Thyroid gland (tissue), 4 donors: ENCODE measurements at places on chromosomes 2 and 18. TPM values are rescaled to one million over a fixed set of nuclear protein-coding genes. Genes with fewer than 3 reads are reported as not detected.

CCDC178 gene
- 3.1 TPM for total RNA-seq

SPATA3 gene
- total RNA-seq = not detected

GRCh38 chr2:7672685-7673071, 755.5 kb downstream of the RNF144A start:
- H3K36me3 ChIP-seq = no peaks in the 10 kb centered on the region
- H3K4me1 ChIP-seq = no peaks in the 10 kb centered on the region
- no peak overlapping the region for H3K27ac ChIP-seq
- H3K27me3 ChIP-seq = no peaks in the 10 kb centered on the region
- no peak overlapping the region for H3K4me3 ChIP-seq

DNA sequence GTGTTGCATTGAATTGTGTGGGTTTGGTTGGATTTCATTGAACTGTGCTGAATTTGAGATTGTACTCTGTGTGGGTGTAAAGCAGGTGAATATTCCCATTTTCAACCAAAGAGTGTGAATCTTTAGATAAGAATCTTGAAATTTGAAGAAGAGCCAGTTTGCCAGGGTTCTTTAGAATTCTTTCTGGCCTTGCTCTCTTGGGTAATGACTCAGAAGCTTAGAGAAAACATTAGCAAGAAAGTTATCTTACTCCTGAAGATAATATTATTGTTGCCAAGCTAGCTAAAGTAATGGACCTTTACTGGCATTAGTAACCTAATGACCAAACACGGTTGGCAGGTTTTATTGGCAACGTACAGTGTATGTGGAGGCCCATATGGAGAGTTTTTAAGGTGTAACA, 46.4 kb upstream of the SIX3 start:
- no peaks in the 10 kb centered on the region for H3K4me1 ChIP-seq
- no peaks in the 10 kb centered on the region for H3K27me3 ChIP-seq
- H3K36me3 ChIP-seq = no peaks in the 10 kb centered on the region
- DNase-seq = no peak
- no peak overlapping the region for H3K27ac ChIP-seq

GRCh38 chr2:27527182-27527581, 30.5 kb downstream of the GCKR start:
- H3K36me3 ChIP-seq = no peaks in the 10 kb centered on the region
- DNase-seq = no peak
- H3K27me3 ChIP-seq = no peaks in the 10 kb centered on the region
- no peaks in the 10 kb centered on the region for H3K4me1 ChIP-seq
- no peak overlapping the region for H3K4me3 ChIP-seq

FLACC1 gene
- total RNA-seq = 2.3 TPM

C2orf78 gene
- total RNA-seq = not detected

BABAM2 gene
- 33.2 TPM for total RNA-seq

- H3K4me3 ChIP-seq = no peak overlapping the region
- H3K4me1 ChIP-seq = no peaks in the 10 kb centered on the region
- no peaks in the 10 kb centered on the region for H3K36me3 ChIP-seq
- H3K27me3 ChIP-seq = no peaks in the 10 kb centered on the region
- H3K27ac ChIP-seq = no peak overlapping the region
- no peak for DNase-seq
Observed at GRCh38 chr2:58845011-58845410, 603.9 kb upstream of the FANCL start.

DNA sequence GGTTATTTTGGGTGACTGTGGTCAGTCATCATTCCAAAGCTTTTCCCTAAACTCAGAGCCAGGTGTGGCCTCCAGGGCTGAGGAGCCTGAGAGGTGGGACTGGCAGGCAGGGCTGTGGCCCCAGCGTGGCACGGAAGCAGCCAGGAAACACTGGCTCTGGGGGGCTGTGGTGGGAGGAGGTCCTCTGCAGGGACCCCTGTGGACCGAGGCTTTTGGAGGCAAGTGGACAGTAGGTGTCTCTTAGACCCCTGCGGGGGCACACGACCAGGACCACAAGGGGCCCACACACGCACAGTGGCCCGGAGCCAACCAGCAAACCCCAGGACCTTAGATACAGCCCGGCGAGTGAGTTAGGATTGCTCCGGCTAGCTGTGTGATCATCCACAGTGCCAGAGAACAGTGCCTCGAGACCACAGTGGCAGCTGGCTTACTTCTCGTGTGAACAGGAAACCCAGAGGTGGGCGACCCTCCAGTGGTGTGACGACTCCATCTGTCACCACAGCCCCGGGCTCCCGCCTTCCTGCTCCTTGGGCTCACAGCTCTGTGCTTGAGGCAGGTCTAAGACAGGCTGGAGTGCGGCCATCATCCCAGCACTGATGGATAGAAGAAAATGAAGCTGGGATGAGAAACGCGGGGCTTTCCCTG, 1.6 kb upstream of the RTP5 start:
- peaks cover 6% of the 10 kb centered on the region for H3K27me3 ChIP-seq
- no peak overlapping the region for H3K4me3 ChIP-seq
- H3K4me1 ChIP-seq = no peaks in the 10 kb centered on the region
- H3K36me3 ChIP-seq = no peaks in the 10 kb centered on the region

NFATC1 gene
- total RNA-seq = 10.7 TPM

DNA sequence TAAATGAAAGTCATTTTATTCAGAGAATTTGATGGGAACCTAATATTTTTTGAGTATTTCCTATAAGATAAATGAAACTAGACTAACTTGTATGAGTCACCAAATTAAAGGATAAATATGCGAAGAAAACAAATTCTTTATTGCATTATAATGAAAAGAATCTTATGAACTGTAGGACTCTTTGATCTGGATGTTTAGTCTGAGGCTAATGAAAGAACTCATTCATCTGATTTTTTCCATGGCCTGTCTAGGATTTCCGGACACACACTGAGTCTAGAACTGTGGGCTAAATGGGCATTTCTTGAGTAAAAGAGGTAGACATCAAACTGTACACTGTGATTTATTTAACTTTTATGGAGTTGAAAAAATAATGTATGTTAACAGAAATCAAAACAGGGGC, 43.0 kb downstream of the ZNF519 start:
- DNase-seq = no peak
- no peak overlapping the region for H3K4me3 ChIP-seq
- no peaks in the 10 kb centered on the region for H3K27me3 ChIP-seq
- H3K4me1 ChIP-seq = no peaks in the 10 kb centered on the region

DNA sequence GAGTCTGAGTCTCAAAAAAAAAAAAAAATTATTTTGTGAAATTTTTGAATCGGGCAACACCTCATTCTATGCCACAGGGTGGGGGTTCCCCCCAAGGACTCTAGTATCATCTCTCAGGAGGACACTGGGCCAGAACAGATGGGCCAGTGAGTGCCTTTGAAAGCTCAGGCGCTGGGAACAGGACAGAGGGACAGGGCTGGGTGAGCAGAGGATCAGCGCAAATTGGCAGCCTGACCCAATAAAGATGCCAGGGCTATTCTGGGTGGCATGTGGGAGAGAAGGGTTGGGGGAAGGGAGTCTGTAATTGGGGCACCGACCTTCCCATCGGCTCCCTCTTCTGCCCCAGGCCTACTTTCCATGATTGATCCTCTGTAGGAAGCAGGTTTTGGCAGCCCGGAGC, 44.0 kb downstream of the KIF3C start:
- H3K27ac ChIP-seq = peak overlapping the region; percentile 40
- peaks cover 23% of the 10 kb centered on the region for H3K4me1 ChIP-seq
- no peak overlapping the region for H3K4me3 ChIP-seq
- peak; percentile 86 for DNase-seq
- no peaks in the 10 kb centered on the region for H3K36me3 ChIP-seq

GRCh38 chr2:48713647-48714046, 41.9 kb downstream of the LHCGR start:
- H3K27ac ChIP-seq = no peak overlapping the region
- DNase-seq = peak; percentile 9
- no peak overlapping the region for H3K4me3 ChIP-seq
- H3K27me3 ChIP-seq = no peaks in the 10 kb centered on the region
- H3K4me1 ChIP-seq = peaks cover 48% of the 10 kb centered on the region

- peak; percentile 1 for DNase-seq
- H3K27ac ChIP-seq = no peak overlapping the region
- H3K4me1 ChIP-seq = peaks cover 8% of the 10 kb centered on the region
- no peaks in the 10 kb centered on the region for H3K27me3 ChIP-seq
Observed at GRCh38 chr18:48817021-48817461, 133.7 kb downstream of the SMAD7 start.

- H3K27ac ChIP-seq = no peak overlapping the region
- H3K27me3 ChIP-seq = no peaks in the 10 kb centered on the region
- DNase-seq = no peak
- H3K4me1 ChIP-seq = no peaks in the 10 kb centered on the region
- H3K36me3 ChIP-seq = no peaks in the 10 kb centered on the region
Observed at GRCh38 chr2:168916331-168916675, 15.2 kb downstream of the G6PC2 start.

- H3K27ac ChIP-seq = no peak overlapping the region
- H3K27me3 ChIP-seq = no peaks in the 10 kb centered on the region
- no peaks in the 10 kb centered on the region for H3K36me3 ChIP-seq
- H3K4me1 ChIP-seq = peaks cover 8% of the 10 kb centered on the region
Observed at GRCh38 chr2:101759162-101759561, 61.7 kb downstream of the MAP4K4 start.

RNF181 gene
- 86.9 TPM for total RNA-seq

- no peak overlapping the region for H3K27ac ChIP-seq
- no peaks in the 10 kb centered on the region for H3K4me1 ChIP-seq
- no peak overlapping the region for H3K4me3 ChIP-seq
- H3K27me3 ChIP-seq = no peaks in the 10 kb centered on the region
Observed at GRCh38 chr2:177897278-177897677, 175.3 kb downstream of the PDE11A start.

DNA sequence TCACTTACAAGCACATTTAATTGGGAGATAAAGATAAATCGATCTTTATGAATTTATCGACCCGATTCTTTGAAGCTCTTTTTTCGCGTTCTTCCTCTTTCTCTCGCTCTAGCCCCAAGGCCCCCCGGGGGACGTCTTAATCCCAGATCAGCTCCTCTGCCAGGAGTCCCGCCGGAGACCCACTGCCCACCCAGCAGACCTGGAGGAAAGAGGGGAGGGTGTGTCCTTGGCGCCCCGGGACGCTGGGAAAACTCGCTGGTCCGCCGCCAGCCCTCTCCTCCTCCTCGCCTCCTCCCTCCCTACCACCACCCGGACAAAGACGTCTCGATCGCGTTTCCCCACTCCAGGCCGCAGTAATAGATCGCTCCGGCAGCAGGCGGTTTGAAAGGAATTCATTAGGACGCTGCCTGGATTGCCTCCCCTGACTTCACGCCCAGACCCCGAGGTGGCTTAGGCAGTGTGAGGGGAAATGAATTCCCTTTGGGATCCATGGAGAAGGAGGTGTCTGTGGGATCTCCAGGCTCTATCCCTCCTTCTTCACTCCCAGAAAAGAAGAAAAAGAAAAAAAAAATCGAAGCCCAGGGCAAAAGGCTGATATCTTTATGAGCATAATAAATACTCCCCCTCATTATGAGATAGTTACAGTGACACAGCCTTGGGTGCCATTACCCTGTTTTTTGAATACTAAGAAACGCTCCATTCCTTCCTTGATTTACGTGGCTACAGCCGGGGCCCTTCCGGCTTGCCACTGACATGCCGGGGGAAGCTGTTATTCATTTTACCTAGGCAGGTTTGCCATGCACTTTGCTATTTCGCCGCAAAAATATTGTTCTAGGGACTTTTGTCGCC, 1.8 kb upstream of the GBX2 start:
- no peak overlapping the region for H3K27ac ChIP-seq
- peaks cover 44% of the 10 kb centered on the region for H3K4me1 ChIP-seq
- H3K27me3 ChIP-seq = peaks cover 78% of the 10 kb centered on the region
- H3K4me3 ChIP-seq = no peak overlapping the region
- DNase-seq = no peak
- no peaks in the 10 kb centered on the region for H3K36me3 ChIP-seq

GYPC gene
- total RNA-seq = 50.8 TPM

- DNase-seq = no peak
- H3K36me3 ChIP-seq = no peaks in the 10 kb centered on the region
- no peak overlapping the region for H3K27ac ChIP-seq
- H3K4me3 ChIP-seq = no peak overlapping the region
Observed at GRCh38 chr18:57839942-57840381, 36.8 kb upstream of the ATP8B1 start.

DNA sequence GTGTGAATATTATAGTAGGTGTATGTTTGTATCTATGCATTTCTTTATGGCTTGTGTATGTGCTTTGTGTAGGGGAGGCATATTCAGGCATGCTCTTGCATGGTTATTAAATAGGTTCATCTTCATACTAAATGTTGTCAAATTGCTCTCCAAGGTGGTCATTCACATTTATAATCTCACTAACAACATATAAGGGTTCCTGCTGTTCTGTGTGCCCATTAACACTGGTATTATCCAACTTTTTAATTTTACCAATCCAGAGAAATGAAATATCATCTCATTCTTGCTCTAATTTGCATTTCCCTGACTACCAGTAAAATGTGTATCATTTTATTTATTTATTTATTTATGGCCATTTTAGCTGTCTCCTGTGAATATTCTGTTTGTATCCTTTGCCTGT, 29.0 kb upstream of the RPL37A start:
- no peak overlapping the region for H3K27ac ChIP-seq
- H3K27me3 ChIP-seq = no peaks in the 10 kb centered on the region
- DNase-seq = no peak

- H3K4me3 ChIP-seq = no peak overlapping the region
- H3K4me1 ChIP-seq = no peaks in the 10 kb centered on the region
- no peaks in the 10 kb centered on the region for H3K36me3 ChIP-seq
- H3K27me3 ChIP-seq = no peaks in the 10 kb centered on the region
- H3K27ac ChIP-seq = no peak overlapping the region
- no peak for DNase-seq
Observed at GRCh38 chr2:52532956-52533355, 1234.6 kb upstream of the CHAC2 start.

LRRC30 gene
- total RNA-seq = not detected

EFEMP1 gene
- 389 TPM for total RNA-seq

SERPINB5 gene
- total RNA-seq = not detected

DNA sequence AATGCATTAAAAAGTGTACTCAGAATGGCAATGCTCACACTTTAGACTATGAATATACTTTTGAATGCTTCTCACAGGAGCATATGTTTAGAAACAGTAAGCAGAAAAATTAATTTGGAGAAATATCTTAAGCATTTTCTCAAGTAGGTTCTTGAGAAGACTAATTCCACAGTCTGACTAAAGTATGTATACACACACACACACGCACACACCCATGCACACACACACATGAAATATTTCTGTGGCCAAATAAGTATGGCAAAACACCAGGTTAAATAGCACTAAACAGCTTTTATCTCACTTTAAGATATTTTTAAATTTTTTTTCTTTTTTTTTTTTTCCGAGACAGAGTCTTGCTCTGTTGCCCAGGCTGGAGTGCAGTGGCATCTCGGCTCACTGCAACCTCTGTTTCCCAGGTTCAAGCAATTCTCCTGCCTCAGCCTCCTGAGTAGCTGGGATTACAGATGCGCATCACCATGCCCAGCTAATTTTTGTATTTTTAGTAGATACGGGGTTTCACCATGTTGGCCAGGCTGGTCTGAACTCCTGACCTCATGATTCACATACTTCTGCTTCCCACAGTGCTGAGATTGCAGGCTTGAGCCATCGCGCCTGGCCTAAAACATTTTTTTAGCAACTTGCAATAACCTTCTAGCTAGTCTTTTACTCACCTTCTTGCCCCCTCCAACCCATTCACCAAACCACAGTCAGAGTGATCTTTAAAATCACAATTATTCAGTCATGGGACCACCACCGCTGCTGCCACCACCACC, 67.5 kb upstream of the SCG2 start:
- no peak for DNase-seq
- no peak overlapping the region for H3K4me3 ChIP-seq
- H3K27me3 ChIP-seq = no peaks in the 10 kb centered on the region
- H3K36me3 ChIP-seq = no peaks in the 10 kb centered on the region
- H3K27ac ChIP-seq = no peak overlapping the region

- H3K4me3 ChIP-seq = no peak overlapping the region
- H3K36me3 ChIP-seq = no peaks in the 10 kb centered on the region
- no peak for DNase-seq
- no peaks in the 10 kb centered on the region for H3K27me3 ChIP-seq
Observed at GRCh38 chr2:202847693-202848524, 23.7 kb downstream of the ICA1L start.
